NCI-H2081 (cell line): ENCODE measurements at places on chromosomes 6 and 20.

DNA sequence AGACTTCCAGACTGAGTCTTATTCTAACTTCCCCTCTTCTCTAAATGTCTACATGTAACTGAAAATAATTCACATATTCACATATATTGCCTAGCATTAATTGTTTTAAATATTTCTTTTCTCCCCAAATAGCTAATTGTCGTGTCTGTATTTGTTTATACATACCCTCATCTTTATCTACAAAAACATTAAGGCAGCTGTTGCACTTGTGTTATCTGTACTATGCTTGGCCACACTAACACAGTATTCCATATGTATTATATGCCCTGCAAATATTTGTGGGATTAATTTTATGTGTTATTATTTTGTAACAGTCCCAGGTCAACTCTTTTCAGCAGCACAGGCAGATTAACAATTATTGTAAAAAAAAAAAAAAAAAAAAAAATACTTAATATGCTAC is 11.7 kb downstream of the HDAC2 start:
- no peak for DNase-seq

DNA sequence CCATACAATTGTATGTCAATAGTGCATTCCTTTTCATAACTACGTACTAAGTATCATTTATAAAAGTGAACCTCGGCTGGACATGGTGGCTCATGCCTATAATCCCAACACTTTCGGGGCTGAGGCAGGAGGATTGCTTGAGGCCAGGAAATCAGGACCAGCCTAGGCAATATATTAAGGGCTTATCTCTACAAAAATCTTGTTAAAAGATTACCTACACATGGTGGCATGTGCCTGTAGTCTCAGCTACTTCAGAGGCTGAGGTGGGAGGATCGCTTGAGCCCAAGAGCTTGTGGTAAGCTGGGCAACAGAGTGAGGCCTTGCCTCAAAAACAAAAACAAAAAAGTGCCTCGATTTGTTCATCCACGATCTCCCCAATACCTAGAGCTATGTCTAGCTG is 449.7 kb upstream of the SULF2 start:
- no peak for DNase-seq

DNA sequence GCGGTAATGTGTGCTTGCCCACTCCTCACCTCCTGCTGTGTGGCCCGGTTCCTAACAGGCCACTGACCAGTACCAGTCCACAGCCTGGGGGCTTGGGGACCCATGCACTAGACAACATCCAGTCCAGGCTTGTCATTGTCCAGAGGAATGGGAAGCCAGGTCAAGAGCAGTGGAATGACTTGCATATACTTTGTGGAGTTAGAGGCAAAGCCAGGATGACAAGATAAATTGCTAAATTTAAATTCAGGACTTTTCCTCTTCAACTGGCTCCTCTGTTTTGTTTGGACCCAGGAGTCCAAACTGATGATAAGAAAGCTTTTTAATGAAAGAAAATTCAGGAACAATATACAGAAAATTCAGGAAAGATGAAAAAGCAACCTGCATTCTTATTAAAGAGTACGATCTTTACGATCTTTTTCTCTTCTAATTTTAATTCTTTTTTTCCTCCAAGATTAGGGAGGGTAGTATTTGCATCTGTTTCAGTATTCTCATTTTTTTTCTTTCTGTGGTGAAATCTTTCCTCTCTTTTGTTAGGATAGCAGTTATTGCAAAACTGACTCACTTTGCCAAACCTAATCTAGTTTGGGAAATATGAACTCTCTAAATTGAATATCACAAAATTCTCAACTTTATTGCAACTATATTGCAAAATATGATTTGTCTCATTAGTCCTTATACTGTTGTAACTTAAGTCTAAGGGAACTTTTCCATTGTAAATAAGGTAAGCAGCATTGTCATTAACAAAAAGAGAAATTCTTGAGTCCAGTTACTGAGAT is 48.2 kb downstream of the DCBLD1 start:
- no peak for DNase-seq

DNA sequence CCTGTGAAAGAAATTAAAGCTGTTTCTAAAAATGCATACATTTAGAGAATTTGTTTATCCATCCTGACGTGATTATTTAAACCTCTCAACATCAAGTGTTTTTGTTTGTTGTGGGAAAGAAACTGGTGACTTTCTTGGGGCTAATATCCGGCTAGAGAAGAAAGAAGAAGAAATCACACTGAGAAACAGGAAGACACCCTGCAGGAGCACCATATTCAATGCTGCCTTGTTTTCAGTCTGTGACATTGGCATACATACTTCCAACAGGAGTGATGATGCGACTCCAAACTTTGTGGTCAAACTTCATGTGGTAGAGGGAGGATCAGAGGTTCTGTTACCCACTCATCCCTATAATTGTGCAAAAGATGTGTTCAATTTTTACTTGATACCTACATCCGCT is 997.6 kb upstream of the CITED2 start:
- DNase-seq: no peak

DNA sequence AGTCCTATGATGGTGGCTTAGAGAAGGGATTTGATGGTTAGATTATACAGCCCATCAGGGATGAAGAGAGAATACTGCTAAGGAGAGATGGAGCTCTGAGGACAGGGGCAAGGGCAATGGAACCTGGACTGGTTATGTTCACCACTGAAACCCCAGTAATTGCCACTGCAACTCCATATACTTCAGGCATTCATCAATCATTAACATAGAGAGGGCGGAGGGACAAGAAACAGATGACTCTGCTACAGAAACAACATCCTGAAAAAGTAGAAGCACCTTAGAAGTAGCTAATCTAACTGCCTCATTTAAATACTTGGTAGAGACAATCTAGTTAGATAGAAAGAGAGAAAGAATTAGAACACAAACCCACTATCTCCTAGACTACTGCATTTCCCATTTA is 89.8 kb downstream of the MDN1 start:
- DNase-seq: no peak

DNA sequence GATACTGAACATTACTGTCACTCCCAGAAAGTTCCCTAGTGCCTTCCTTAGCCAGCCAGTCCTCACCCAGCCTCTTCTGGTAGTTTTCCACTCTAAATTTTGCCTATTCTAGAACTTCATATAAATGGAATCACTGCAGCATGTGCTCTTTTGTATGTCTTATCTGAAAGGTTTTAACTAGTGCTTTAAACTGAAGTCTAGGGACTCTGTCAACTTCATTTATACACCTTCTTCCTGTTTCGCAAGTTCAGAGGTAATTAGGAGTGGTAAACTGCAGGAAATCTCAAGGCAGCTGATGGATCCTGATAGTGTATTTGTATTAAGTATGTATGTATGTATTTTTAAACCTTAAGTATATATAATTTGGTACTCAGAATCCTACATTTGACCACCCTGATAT is 94.3 kb downstream of the TCP11 start:
- DNase-seq: no peak

DNA sequence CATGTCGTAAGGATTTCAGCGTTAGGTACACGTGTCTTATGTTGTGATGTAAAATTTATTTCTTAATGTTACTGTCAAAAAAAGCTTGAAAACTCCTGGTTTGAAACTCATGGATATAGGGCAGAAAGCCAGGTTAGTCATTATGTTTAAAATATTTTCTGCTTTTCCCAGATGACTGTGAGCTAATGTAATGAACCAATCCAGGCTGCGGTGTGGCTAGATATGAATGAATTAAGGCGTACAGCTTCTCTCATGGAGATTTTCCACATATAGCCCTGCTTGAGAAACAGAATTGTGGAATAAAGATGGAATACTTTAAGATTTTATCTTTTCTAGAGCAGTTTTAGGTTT is 80.3 kb upstream of the STMND1 start:
- DNase-seq: no peak

DNA sequence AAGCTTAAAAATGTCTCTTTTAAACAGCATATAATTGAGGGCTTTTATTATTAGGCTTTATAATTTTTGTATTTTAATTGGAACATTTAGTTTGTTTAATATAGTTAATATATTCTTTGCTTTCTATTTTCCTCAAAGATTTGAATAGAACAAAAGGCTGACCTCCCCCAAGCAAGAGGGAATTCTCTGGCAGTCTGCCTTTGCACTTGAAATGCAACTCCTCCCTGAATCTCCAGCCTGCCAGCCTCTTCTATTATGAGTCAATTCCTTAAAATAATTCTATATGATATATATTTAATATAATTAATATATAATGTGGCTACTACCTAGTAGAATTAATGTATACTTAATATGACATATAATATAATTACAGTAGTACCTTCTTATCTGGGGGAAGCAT is 69.2 kb downstream of the PTPRA start:
- no peak for DNase-seq

GRCh38 chr20:60123652-60124051 is 165.4 kb downstream of the CDH26 start:
- no peak for DNase-seq

GRCh38 chr20:62387933-62388635 is 1.2 kb downstream of the RPS21 start:
- DNase-seq: no peak

DNA sequence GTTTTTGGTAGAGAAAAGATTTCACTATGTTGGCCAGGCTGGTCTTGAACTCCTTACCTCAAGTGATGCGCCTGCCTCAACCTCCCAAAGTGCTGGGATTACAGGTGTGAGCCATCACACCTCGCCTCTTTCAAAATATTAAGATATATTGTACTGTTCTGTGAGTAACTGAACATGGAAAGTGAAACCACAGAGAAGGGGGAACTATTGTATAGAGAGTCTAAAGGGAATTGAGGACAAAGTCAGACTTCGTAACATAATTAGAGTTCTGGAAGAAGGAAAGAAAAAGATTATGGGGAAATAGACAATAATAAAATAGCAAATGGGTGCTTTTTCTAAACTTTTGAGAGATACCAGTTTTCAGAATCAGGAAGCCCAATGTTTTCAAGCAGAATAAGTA is 17.4 kb upstream of the AKAP7 start:
- DNase-seq: no peak

GRCh38 chr6:92826633-92827032 is 592.7 kb downstream of the EPHA7 start:
- DNase-seq: no peak

DNA sequence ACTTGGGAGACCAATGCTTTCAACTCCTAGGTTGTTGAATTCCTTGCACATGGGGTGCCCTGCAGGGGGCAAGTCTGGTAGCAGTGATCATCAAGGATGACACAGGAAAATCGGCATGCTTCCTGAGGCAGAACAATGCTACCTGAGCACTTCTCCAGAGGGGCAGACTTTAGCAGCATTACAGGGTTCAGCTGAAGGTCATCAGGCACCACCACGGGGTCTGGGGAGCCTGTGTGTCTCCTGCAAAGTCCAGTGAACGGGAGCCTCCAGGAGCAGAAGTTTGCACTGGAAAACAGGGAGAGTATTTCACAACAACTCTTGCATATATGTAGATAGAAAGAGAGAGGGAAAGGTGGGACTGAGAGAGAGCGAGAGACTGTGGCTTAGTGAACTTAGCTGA is 10.2 kb downstream of the VSX1 start:
- no peak for DNase-seq

GRCh38 chr20:60191014-60191413 is 232.8 kb downstream of the CDH26 start:
- DNase-seq: no peak

GRCh38 chr6:40293060-40293459 is 294.1 kb downstream of the LRFN2 start:
- DNase-seq: no peak

DNA sequence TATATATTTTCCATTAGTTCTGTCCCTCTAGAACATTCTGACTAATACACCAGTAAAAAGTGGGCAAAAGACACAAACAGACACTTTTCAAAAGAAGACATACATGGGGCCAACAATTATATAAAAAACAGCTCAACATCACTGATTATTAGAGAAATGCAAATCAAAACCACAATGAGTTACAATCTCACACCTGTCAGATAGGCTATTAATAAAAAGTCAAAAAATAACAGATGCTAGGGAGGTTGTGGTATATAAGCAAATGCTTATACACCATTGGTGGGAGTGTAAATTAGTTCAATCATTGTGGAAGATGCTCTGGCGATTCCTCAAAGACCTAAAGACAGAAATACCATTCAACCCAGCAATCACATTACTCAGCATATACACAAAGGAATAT is 1707.8 kb downstream of the GRIK2 start:
- DNase-seq: no peak

DNA sequence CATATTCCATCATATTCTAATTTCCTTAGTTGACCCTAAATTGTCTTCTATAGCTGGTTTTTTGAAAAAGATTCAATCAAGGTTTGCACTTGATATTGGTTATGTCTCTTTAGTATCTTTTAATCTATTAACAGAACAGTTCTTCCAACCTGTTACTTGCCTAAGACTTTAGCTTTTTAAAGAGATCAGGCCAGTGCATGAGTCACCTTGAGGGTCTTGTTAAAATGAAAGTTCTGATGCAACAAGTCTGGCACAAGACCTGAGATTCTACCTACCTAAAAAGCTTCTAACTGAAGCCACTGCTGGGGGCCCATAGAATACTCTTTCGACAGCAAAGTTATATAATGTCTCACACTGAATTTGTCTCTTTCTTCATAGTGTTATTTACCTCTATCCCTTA is 3.2 kb downstream of the USP45 start:
- DNase-seq: no peak

- no peak for DNase-seq
These were observed 29.3 kb downstream of the NT5E start for GRCh38 chr6:85479208-85479607.

- no peak for DNase-seq
These were observed 4.1 kb downstream of the GHRH start for GRCh38 chr20:37257530-37257929.

DNA sequence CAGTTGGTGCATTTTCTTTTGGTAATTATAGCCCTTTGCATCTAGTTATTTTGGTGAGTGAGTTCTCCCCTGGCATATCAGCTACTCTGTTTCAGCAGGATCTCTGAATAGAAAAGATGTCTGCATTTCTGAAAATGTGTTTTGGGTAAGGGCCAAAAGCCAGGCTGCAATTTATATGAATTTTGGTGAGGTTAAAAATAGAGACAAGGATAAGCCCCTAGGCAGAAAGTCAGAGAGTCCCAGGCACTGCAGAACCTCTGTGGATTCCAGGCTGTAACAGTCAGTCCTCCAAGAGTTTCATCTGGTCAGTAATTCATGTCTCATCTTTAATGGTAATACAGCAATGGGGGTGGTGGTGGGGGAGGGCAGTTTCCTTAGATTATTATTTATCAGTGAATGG is 53.0 kb downstream of the HDGFL1 start:
- no peak for DNase-seq

DNA sequence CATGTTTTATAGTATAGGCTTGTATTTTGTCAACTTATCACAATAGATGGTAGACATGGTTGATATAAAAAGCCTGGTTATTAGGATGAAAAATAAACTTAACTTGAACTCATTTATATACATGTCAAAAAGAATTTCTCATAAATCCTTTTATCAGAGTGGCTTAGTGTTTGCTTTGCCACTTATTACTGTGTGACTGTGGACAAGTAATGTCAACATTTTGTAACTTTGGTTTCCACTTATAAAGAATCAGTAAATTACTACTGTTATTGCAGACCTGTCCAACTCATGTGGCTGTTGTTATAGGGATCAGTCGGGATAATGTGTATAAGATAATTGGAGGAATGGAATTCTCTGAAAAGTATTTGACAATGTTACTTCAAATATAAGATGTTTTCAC is 894.8 kb upstream of the FLRT3 start:
- DNase-seq: no peak
